H54 (cell line): ENCODE measurements at places on chromosomes 12 and 14.

- no peak for DNase-seq
Measured at GRCh38 chr12:20210621-20211215, 157.6 kb upstream of the PDE3A start.

DNA sequence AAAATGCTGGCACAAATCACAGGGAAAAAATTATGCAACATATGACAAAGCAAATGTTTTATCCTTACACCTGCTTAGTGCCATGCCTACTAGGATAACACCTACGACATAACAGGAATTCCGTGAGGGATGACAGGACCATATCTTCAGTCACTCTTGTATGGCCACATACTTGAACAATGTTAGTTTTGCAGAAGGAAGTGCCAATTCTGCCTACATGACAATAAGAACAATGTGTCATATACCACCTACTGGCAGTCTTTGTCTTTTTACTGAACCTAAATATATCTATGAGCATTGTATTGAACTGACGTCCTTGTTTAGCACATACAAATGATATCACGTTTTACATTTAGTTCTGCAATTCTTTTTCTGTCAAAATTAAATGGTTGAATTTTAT is 234.0 kb downstream of the ADAMTS20 start:
- DNase-seq, result no peak

- DNase-seq, result peak; percentile 1
Measured at GRCh38 chr12:60501124-60501729, 905.4 kb downstream of the SLC16A7 start.

DNA sequence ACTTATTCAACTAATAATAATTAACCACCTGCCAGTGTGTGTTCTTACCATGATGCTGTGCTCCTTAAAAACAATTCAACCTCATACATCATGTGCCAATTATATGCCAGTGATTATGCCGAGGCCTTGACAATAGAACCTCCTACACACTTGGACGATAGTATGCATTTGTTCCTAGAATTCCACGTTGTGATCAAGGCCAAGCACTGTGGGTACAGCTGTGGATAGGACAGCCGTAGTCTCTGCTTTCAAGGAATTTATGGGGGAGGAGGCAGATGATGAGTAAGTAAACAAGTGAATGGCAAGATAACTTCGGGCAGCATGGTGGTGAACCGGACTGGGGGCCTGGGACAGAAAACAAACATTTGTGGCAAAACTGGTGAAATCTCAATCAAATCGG is 18.0 kb upstream of the MYO1H start:
- no peak for DNase-seq

GRCh38 chr12:89863493-89863938 is 154.9 kb upstream of the ATP2B1 start:
- no peak for DNase-seq

DNA sequence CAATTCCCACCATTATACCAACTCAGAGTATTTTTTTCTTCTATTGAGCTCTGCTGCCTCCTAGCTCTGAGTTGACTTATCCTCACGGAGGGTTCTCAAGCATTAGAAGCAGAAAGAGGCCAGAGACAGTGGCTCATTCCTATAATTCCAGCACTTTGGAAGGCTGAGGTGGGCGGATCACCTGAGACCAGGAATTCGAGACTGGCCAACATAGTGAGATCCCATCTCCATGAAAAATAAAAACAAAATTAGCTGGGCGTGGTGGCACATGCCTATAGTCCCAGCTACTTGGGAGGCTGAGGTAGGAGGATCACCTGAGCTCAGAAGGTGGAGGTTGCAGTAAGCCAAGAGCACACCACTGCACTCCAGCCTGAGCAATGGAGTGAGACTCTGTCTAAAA is 21.0 kb downstream of the HPD start:
- DNase-seq, result no peak

GRCh38 chr14:67392800-67393199 is 19.2 kb downstream of the PLEK2 start:
- no peak for DNase-seq

- no peak for DNase-seq
Measured at GRCh38 chr12:121295116-121295745, 1.3 kb downstream of the CAMKK2 start.

DNA sequence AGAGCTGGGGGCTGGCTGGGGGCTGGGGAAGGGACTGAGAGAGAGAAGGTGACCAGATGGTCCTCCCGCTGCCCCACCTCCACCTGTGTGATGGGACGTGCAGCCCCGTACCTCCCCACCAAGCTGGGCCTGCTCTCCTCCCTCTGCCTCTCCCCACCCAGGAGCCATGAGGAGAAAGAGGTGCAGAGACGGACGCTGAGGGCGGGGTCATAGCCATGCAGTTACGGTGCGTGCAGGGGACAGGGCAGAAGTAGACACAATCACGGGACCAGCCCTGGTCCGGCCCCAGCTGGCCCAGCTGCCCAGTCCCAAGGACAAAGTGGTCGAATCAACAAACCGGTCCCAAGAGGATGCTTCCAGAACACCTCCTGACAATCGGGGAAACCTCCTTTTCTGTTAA is 33.2 kb downstream of the RFLNA start:
- DNase-seq, result no peak

DNA sequence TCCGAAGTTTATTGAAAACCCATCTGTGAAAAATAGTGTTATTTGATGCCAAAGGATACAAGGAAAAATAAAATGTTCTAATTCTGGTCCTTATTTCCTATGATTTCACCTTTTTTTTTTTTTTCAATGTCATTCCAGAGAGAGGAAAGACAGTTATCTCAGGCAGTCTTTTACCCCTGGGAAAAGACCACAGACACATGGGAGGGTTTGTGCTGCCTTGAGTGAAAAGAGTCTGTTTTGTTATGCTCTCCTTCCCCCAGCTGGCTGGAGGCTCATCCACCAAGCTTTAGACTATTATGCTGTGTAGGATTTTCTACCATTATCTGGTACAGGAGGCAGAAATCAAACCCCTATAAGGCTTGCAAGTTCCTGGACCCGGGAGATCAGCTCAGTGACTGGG is 151.8 kb downstream of the CRADD start:
- DNase-seq, result no peak

- DNase-seq, result no peak
Measured at GRCh38 chr12:98109266-98109665, 406.1 kb upstream of the TMPO start.

DNA sequence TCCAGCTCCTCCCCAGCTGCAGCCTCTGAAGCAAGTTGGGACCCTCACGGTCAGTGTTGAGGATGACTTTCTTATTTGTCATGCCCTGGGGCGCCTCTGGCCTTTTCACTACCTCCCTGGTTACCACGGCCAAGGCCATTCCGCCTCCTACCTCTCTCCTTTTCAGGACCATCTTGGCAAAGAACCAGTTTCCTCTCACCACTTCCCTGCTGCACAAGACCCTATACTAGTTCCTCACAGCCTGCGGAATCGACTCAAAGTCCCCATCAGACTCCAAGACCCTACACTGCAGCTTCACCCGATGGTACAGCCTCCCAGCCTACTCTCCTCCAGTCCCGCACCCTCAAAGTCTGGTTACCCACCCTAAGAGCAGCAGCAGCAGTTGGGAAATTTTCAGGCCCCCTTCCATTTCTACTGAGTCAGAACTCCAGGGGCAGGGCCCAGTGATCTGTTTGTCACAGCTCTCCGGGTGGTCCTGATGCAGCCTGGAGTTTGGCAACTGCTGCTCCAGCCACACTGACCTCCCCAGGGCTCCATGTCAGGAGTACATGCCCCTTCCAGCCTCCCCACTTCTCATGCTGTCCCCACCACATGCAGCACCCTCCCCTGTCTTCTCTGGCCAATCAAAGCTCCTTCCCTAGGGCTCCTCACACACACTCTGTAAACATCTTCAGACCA is 5.4 kb downstream of the VWF start:
- no peak for DNase-seq

DNA sequence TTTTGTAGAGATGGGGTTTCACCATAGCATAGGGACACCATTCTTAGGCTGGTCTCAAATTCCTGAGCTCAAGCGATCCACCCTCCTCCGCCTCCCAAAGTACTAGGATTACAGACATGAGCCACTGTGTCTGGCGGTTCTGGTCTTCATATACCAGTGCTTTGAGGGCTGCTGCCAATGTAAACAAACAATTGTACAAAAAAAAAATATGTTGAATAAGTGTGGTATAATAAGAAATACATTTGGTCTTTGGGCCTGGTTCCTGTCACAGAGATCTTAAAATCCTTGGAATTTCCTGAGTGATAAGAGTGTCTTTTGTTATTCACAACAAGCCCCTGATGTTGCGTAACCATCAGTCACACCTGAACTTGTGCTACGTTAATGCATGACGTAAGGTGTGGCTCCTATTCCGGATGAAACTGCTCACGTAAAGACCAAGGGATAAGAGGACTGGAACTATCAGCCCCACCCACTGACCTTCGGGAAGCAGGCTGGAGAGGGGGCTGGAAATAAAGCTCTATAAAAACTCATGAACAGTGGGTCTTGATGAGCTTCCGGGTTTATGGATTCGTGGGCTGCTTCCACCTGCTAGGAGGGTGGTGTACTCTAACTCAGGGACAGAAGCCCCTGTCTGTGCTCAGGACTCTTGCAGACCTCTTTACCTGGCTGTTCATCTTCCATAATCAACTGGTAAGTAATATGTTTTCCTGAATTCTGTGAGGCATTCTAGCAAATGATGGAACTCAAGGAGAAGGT is 16.5 kb upstream of the RIMKLB start:
- DNase-seq, result no peak
